ENCODE measurements at places on chromosomes 6 and 20.

DNA sequence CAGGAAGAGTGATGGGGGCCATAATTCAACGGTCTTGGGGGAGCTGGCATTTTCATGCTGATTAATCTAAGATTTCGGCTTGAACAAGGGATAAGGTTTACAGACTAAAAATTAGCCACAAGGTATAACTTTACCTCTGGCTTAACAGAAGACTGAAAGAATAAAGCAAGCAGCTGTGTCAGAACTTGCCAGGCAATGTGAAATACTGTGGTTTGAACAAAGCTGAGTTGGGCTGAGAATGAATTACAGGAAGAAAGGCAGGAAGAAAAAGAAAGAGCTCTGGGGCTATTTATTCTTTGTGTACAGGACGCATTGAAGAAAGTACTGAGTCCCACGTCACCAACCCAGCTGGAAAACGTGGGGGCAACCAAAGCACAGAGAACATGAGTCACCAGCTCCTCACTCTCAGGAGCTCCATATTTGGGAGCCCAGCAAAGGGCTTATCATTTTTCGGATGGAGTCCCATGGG is 121.5 kb upstream of the NEDD9 start:
- no peak for DNase-seq

GRCh38 chr6:101294676-101295075 is 98.8 kb upstream of the GRIK2 start:
- no peak for DNase-seq

DNA sequence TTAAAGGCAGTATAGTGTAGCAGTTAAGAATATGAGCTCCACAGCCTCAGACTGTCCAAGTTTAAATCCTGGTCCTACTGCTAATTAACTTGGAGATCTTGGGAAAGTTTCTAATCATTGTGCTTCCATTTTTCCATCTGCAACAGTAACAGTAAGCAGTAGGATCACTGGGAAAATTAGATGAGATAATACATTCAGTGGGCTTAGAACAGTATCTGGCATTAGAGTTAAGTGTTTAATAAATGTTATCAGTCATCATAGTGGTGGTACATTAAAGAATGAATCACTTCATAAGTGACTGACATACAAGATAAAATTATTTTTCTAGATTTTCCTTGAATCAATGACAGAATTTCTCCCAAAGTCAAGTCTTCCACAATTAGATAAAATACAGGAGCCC is 5.0 kb downstream of the NHSL1 start:
- no peak for DNase-seq

DNA sequence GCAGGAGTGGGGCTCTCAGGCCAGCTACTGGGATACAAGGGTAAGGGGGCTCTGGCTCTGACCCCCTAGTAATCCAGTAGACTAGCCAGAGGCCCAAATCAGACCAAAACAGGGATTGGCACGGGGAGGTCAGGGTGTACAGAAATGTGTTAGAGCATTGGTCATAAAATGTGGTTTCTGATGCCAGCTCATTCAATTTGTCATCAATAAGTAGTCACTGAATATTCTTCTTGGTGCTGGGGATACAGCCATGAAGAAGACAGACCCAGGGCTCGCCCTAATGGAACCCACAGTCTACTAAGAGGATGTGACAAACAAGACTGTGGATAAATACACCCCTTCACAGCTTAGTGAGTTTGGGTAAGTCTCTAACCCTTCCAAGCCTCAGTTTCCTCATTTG is 11.1 kb downstream of the MAP1LC3A start:
- DNase-seq, result no peak

- DNase-seq, result peak; percentile 30
Measured at GRCh38 chr6:24662236-24662635, 4.5 kb downstream of the TDP2 start.

DNA sequence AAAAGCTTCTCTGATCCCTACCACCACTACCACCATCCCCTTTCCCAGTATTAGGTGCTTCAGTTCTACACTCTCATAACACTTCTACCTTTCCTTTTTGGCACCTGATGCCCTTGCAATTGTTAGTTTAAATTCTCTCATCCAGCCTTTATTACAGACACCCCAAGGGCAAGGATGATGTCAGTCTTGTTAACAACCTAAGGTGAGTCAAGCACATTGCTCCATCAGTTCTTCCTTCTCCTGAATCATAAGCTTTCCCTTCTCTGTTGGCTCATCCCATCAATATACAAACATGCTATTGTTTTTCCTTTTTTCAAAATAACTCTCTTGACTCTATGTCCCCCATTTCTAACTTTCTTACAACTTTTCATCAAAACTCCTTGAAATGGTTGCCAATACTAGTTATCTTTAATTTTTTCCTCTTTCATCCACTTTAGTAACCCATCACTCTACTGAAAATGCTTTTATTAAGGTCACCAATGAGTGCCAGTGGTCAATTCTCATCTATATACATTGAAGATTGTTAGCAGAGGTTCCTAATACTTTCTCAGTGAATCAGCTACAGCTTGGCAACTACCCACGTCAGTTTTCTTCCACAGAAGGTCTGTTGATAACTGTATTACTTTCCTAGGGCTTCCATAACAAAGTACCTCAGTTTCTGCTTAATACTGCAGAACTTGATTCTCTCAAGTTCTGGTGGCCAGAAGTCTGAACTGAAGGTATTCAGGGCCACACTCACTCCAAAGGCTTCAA is 97.1 kb upstream of the FLRT3 start:
- no peak for DNase-seq

- DNase-seq, result no peak
Measured at GRCh38 chr6:20604159-20604558, 69.9 kb downstream of the CDKAL1 start.

- peak; percentile 53 for DNase-seq
Measured at GRCh38 chr6:152094992-152095592, 287.6 kb downstream of the ESR1 start.

GRCh38 chr20:13681248-13682125 is 42.8 kb upstream of the TASP1 start:
- no peak for DNase-seq

DNA sequence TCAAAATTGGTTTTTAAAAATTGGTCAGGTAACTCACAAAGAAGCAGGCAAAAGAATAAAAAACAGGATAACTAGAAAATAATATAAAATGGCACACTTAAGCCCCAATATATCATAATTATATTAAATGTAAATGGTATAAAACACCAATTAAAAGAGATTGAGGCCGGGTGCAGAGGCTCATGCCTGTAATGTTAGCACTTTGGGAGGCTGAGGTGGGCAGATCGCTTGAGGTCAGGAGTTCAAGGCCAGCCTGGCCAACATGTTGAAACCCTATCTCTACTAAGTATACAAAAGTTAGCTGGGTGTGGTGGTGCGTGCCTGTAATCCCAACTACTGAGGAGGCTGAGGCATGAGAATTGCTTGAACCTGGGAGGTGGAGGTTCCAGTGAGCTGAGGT is 36.1 kb downstream of the TCP11 start:
- no peak for DNase-seq

GRCh38 chr6:5865506-5866031 is 141.2 kb downstream of the NRN1 start:
- DNase-seq, result no peak

GRCh38 chr6:145423936-145424335 is 311.4 kb downstream of the EPM2A start:
- DNase-seq, result no peak

- peak; percentile 85 for DNase-seq
Measured at GRCh38 chr6:27688014-27688586, 215.2 kb upstream of the ZNF184 start.

GRCh38 chr6:117329926-117330325 is 64.6 kb downstream of the VGLL2 start:
- DNase-seq, result no peak

All from transverse colon (tissue), 4 donors.